SK-N-SH treated with all-trans-retinoic acid at 6 μM for 48 hours (cell line): ENCODE measurements at places on chromosomes 5 and 9.
A peak's percentile ranks its signal among the peaks of the same experiment; 100 is the strongest.

GRCh38 chr5:54491326-54491725, 26.2 kb upstream of the SNX18 start:
- no peak for ATAC-seq

DNA sequence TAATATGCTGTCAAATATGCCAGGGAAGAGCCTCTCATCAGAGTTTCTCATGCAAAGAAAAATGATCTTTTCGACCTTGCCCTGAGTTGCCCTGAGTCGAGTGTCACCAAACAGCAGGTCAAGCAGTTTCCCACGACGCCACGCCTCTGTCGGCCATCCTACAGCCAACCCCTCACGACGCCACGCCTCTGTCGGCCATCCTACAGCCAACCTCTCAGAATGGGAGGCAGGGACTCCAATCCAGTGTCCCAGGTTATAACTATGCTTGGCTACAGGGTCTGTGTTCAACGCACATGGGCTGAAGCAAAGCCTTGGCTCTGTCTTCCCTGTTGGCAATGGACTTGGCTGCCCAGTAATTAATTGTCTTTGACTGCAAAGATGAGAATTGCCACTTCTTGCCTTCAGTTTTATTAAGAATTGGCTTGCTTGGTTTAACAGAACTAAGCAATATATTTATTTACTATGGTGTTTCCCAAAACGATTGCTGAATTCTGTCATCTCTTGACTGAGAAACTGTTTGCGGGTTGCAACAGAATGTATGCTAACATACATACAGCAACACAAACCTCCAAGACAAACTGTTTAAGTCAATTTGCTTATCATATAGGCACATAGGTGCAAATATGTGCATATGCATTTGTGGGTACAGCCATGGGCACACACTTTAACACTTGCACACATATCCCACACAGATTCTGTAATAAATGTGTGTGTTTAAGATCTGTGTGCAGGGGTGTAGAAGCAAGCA, 352.9 kb downstream of the GLIS3 start:
- no peak for ATAC-seq

DNA sequence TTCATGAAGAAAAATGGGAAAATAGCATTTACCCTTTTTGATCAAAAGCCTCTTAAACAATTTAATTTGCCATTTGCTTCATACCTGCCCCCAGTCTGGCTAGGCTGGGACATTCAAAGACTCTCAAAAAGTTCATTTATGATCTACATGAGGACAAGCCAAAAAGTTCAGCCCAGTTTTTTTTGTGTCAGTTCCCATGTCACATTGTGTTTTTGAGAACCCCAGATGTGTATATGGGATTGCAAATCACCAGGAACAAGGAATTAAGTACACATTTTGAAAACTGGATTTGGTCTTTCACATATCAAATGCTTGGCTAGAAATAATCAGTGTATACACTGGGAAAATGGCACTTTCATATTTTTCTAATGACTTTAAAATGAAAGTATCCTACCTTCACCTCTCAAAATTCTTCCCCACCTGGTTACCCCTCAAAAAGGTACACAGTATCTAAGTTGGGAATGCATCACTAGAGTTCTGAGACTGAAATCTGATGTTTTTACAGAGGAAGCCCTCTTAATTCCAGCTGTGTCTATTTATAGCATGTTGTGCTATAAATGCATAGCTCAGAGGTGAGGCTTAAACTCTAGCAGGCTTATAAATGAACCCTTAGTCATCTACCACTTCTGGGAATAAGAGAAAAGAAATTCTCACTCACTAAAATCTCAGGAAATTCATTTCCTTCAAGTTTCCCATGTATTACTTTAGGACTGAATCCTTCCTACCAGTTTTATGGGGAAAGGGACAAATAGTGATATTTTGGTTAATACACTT, 9.3 kb downstream of the STOM start:
- ATAC-seq = peak; percentile 65

GRCh38 chr9:111952559-111952958, 55.9 kb downstream of the UGCG start:
- ATAC-seq = peak; percentile 49; the same call in 2 of the 3 replicates

GRCh38 chr5:134138416-134139376, 24.2 kb downstream of the TCF7 start:
- ATAC-seq = no peak

DNA sequence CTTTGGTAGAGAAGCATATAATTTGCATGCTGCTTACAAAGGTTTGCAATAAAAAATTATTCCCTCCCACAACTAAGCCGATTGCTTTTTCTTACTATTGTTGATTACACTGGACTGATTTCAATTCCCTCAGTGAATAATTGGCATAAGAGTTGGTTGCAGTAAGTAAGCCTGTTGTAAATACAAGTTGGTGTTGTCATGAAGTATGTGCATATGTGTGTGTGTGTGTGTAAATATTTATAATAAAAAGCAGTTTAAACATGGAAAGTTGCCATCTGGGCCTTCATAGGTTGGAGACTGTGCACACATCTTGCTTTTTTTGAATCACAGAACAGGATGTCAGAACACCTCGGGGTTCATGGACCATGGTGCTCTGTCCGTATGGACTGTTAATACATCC, 131.2 kb downstream of the ATP10B start:
- no peak for ATAC-seq

DNA sequence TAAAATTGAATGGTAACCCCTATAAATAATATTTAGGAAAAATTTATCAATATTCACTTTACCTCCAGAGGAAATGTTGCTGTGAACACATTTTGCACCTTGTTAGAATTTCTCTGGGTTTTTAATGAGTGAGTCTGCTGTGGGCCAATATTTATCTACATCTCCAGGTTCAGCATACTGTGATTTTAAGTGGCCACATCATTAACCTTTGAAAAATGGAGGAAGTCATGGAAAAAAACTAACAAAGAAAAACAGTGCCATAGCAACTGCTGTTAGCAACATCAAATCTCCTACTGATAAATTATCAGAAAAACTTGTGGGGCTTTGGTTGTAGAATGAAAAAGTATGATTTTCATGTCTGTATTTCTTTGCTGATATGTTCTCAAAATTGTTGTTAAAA, 55.0 kb downstream of the CD180 start:
- no peak for ATAC-seq
